ENCODE measurements at places on chromosomes 2 and 18. TPM values are rescaled to one million over a fixed set of nuclear protein-coding genes. Genes with fewer than 3 reads are reported as not detected.

DNA sequence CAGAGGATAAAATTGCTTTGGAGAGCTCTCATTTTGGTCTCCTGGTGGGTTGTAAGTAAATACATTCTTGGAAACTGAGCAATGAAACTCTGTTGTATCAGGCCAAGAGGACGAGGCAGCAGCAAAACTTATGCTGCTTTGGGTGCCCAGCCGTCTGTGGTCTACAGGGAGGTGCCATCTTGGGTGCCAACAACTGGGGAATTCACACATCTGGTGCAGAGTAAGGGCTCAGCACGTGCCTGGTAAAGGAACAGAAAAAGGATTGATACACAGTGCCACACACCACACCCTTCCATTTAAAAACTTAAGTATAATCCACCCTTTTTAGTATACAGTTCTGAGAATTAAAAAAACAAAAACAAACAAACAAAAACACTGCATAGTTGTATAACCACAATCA is 221.9 kb downstream of the TSN start:
- no peak overlapping the region for H3K4me3 ChIP-seq
- no peak for DNase-seq
- no peaks in the 10 kb centered on the region for H3K27me3 ChIP-seq

GRCh38 chr2:181780047-181780651 is 99.8 kb upstream of the NEUROD1 start:
- peaks cover 9% of the 10 kb centered on the region for H3K4me1 ChIP-seq
- H3K27me3 ChIP-seq: no peaks in the 10 kb centered on the region
- no peak overlapping the region for H3K4me3 ChIP-seq
- no peak overlapping the region for H3K27ac ChIP-seq

- no peak overlapping the region for H3K4me3 ChIP-seq
- H3K27ac ChIP-seq: no peak overlapping the region
- no peaks in the 10 kb centered on the region for H3K36me3 ChIP-seq
- no peak for DNase-seq
- no peaks in the 10 kb centered on the region for H3K27me3 ChIP-seq
Measured at GRCh38 chr2:40332191-40332826, 119.6 kb downstream of the SLC8A1 start.

The L3MBTL4 gene
- 0.34 TPM for total RNA-seq

GRCh38 chr2:191018048-191018447 is 4.1 kb upstream of the STAT1 start:
- H3K4me1 ChIP-seq: peaks cover 4% of the 10 kb centered on the region
- no peak overlapping the region for H3K27ac ChIP-seq
- H3K36me3 ChIP-seq: no peaks in the 10 kb centered on the region
- H3K4me3 ChIP-seq: no peak overlapping the region

- H3K36me3 ChIP-seq: no peaks in the 10 kb centered on the region
- DNase-seq: no peak
- H3K27me3 ChIP-seq: no peaks in the 10 kb centered on the region
- H3K27ac ChIP-seq: no peak overlapping the region
- H3K4me1 ChIP-seq: no peaks in the 10 kb centered on the region
Measured at GRCh38 chr2:133773854-133774653, 205.8 kb upstream of the NCKAP5 start.
